ENCODE measurements at places on chromosomes 5 and 9. TPM values are rescaled to one million over a fixed set of nuclear protein-coding genes. Genes with fewer than 3 reads are reported as not detected.

The ARHGAP26 gene
- 8.3 TPM for total RNA-seq

The OBP2B gene
- total RNA-seq: not detected

DNA sequence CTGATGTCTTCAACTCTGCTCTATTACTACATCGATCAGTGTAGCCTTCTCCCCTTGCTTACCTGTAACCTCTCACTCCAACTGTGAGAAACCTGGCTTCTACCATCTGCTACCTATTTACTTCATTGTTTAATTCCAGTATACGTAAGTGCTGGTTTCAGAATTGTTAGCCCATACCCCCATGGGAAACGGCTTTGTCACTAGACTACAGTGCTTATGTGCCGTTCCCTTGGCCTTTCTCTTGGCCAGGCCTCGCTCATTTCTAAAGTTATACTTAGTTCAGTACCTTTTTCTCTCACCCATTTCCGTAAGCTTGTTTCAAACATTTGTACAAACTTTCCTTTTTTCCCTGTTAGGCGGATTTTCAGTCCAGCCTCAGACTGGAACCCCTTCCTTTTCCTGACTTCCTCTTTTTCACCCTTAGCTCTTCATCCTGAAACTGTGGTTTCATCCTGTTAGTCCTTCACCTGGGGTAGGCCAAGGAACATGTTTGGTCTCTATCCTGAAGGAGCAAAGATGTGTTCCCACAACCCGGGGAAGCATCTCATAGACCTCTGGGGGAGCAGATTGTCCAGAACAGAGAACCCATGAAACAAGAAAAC, 21.7 kb downstream of the ALG2 start:
- DNase-seq: no peak
- no peaks in the 10 kb centered on the region for H3K27me3 ChIP-seq
- H3K4me1 ChIP-seq: no peaks in the 10 kb centered on the region
- H3K36me3 ChIP-seq: no peaks in the 10 kb centered on the region
- H3K4me3 ChIP-seq: no peak overlapping the region

- H3K4me1 ChIP-seq: peaks cover 34% of the 10 kb centered on the region
- DNase-seq: peak; percentile 80
- H3K36me3 ChIP-seq: peaks cover 18% of the 10 kb centered on the region
- no peaks in the 10 kb centered on the region for H3K27me3 ChIP-seq
These were observed 68.3 kb downstream of the LPAR1 start for GRCh38 chr9:110969971-110970386.

GRCh38 chr9:99173570-99174504, 47.9 kb downstream of the ALG2 start:
- H3K27me3 ChIP-seq: no peaks in the 10 kb centered on the region
- no peak for DNase-seq
- H3K4me1 ChIP-seq: no peaks in the 10 kb centered on the region
- H3K36me3 ChIP-seq: no peaks in the 10 kb centered on the region
